ENCODE measurements at places on chromosomes 13 and 19. TPM values are rescaled to one million over a fixed set of nuclear protein-coding genes. Genes with fewer than 3 reads are reported as not detected.

DNA sequence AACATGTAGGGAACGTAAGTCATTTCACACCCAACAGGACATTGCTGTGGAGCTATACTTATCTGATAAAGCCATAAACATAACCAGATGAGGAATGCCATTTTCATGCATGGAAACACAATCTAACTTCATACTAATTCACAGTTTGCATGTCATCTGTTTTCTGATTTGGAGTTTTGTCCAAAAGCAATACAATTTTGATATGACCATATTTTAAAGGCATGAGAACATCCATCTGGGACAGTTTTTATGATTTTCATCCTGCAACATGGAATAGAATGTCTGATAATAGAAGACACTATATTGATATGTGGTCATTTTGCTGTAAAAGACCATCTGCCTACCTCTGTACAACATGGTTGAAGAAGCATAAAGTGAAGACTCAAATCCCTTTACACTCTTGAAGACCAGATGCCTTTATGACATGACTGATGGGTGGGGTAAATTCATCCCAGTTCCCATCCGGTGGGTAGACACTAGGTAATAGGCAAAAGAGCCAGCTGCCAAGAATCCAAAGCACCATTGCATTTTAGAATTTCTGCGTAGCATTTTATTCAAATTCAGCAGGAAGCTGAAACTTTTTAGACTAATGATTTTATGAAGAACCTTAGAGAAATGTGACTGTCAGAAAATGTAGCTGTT, 309.8 kb downstream of the LMO7 start:
- no peak for DNase-seq

The OR7D2 gene
- 0.16 TPM for polyA plus RNA-seq

The IL12RB1 gene
- 0.16 TPM for polyA plus RNA-seq

The SERP2 gene
- 9.3 TPM for polyA plus RNA-seq

GRCh38 chr19:56076498-56076897, 44.6 kb downstream of the ZNF787 start:
- DNase-seq: peak; percentile 52

- DNase-seq: no peak
Measured at GRCh38 chr13:70835371-70835770, 727.1 kb upstream of the KLHL1 start.

The TEX101 gene
- not detected for polyA plus RNA-seq

GRCh38 chr13:67033170-67033569, 197.0 kb downstream of the PCDH9 start:
- DNase-seq: no peak

- no peak for DNase-seq
Measured at GRCh38 chr19:40594657-40595091, 6.5 kb upstream of the LTBP4 start.

The SLC46A3 gene
- polyA plus RNA-seq: 2.6 TPM

The ATP8B3 gene
- 0.56 TPM for polyA plus RNA-seq

All from renal cortex interstitium (tissue), 15 donors.